ENCODE measurements at places on chromosomes 7 and 10.

GRCh38 chr10:60644436-60645130, 133.7 kb upstream of the CDK1 start:
- no peak for DNase-seq

DNA sequence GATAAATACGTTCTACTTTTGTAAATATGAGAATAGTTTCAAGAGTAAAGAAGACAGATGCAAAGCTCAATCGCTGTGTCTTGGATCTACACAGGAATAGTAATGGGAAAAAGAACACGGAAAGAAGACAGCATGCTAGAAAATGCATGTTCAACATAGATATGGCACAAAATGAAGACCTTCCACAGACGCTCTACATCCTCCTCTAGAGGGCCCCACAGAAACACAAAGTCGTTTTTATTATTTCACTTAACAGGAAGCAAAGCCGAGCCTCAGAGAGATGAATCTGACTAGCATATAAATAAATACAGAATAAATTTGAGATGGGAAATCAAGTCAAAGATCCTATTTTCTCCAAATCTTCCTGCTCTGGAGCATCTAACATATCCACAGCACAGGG, 292.6 kb downstream of the PARD3 start:
- no peak for DNase-seq

GRCh38 chr10:72462261-72462660, 107.5 kb upstream of the DNAJB12 start:
- DNase-seq: no peak

DNA sequence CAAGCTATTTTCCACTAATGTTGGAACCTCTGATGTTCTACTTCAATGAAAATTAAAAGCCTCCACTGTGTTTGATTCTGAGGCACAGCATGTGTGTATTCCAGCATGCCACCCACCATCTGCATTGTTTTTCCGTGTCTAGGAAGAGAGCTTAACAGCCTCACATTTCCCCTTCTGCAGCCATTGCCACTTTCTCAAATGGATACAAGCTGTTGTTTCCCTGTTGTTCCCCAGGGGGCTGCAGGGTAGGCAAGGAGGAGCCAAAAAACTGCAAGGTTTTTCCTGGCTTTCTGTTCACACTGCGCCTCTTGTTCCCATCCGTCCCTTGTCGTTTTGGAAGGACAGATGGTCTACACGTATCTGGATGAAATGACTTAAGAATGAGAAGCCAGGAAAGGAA, 72.3 kb upstream of the DNAJB12 start:
- no peak for DNase-seq

DNA sequence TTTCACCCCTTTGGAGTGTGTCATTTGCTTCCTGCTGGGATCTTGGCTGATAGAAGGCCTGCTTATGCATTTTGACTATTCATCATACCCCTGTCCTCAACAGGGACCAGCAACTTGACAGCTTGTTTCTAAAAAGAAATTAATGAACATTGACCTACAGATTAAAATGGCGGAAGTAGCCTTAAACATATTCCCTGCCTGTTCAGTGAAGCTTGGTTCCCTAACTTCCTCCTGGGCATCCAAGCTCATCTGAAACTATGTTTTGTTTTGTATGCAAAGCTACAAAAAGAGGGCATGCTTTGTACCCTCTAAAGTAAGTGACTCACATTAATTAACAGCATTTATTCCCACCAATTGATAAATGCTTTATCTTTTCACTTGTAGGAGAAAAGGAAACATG, 26.8 kb upstream of the CDK14 start:
- DNase-seq: no peak

GRCh38 chr7:149126662-149127266, 640 bp upstream of the ZNF425 start:
- DNase-seq: peak; percentile 49

All from AG08395 (cell line).